ENCODE measurements at places on chromosomes 11 and 22. TPM values are rescaled to one million over a fixed set of nuclear protein-coding genes. Genes with fewer than 3 reads are reported as not detected.
A peak's percentile ranks its signal among the peaks of the same experiment; 100 is the strongest.

DNA sequence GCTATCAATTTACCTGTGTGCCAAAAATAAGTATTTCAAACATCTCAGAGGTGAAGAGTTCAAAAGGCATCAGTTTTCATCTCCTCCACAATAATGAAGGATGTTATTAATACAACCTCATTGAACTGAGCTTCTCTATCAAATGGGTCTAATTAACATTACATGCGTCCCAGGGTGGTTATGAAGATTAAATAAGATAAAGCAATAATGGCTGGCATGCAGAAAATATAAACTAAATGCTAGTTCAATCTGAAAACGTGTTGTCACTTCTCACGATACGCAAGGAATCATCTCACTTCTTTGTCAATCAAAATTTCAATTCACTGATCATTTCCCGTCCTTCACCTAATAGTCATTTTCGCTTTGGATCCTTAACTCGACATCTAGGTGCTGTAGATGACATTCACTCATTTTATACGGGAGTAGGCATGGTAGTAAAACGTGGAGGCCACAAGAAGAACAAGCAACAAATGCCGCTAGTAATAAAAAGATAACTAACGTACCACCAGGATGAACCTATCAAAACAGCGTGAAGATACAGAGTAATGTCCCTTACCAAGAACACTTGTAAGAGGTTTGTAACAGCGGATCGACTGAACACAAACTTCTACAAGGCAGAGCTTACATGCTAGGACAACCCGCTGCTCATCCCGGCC, 918 bp downstream of the CHORDC1 start:
- peak overlapping the region; percentile 95 for H3K4me3 ChIP-seq
- no peak for DNase-seq
- no peaks in the 10 kb centered on the region for H3K36me3 ChIP-seq
- H3K27me3 ChIP-seq = no peaks in the 10 kb centered on the region

- no peak overlapping the region for H3K4me3 ChIP-seq
- no peaks in the 10 kb centered on the region for H3K27me3 ChIP-seq
- H3K4me1 ChIP-seq = no peaks in the 10 kb centered on the region
- no peak overlapping the region for H3K27ac ChIP-seq
These were observed 95.4 kb downstream of the TBC1D22A start for GRCh38 chr22:46857885-46858143.

MS4A15 gene
- not detected for total RNA-seq

DBX1 gene
- total RNA-seq = not detected

SH3BP1 gene
- 10.9 TPM for total RNA-seq
